ENCODE measurements at places on chromosomes 1 and 21.

DNA sequence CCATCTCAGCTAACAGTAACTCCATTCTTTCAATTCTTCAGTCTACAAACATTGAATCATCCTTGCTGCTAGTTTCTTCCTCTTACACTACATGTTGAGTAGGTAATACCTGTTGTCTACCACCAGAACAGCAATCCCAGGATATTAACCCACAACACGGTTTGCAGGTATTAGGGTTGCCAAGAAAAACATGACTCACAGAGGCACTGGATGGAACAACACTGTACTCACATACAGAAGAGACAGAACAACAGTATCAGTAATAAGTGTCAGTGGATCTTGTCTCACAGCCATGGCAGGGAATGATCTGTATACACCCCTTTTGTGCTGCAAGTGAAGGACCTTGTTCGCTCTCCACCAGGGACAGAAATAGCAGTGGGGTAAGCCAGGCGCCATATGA lies 212.1 kb downstream of the GPR52 start:
- DNase-seq: no peak

- no peak for DNase-seq
Observed at GRCh38 chr1:235709018-235709417, 59.4 kb upstream of the GNG4 start.

- peak; percentile 54 for DNase-seq
Observed at GRCh38 chr1:85297855-85298629, 21.6 kb upstream of the BCL10 start.

- no peak for DNase-seq
Observed at GRCh38 chr1:11525151-11525505, 46.2 kb downstream of the DISP3 start.

- DNase-seq: no peak
Observed at GRCh38 chr21:35593000-35593502, 467.3 kb downstream of the SETD4 start.

DNA sequence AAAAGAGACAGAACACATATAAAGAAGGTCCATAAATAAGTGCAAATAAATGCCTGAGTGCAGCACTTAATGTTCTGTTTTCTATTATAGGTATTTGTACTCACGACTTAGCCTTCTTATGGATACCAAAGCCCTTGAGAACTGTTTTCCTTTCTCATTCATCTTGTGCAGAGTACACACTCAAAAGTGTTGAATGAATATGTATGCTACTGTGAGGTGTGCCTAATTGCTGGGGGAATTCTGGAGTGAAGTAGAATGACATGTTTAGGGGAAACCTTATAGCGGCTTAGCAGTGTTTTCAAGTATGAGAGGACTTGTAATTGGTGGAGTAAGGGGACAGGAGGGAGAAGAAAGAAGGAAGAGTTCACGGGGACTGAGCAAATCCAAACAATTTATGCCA lies 157.6 kb downstream of the CACNA1E start:
- DNase-seq: no peak

- DNase-seq: no peak
Observed at GRCh38 chr1:166600574-166600973, 238.7 kb upstream of the POGK start.

- no peak for DNase-seq
Observed at GRCh38 chr1:208235982-208236761, 8.0 kb downstream of the PLXNA2 start.

GRCh38 chr1:213623862-213624261 lies 363.9 kb upstream of the PROX1 start:
- DNase-seq: no peak

- DNase-seq: no peak
Observed at GRCh38 chr21:44087426-44088400, 19.5 kb upstream of the PWP2 start.

GRCh38 chr1:46699666-46700065 lies 19.2 kb downstream of the EFCAB14 start:
- DNase-seq: no peak

GRCh38 chr1:59453297-59453968 lies 156.5 kb downstream of the FGGY start:
- DNase-seq: no peak

GRCh38 chr1:235946571-235946981 lies 79.9 kb upstream of the LYST start:
- no peak for DNase-seq

DNA sequence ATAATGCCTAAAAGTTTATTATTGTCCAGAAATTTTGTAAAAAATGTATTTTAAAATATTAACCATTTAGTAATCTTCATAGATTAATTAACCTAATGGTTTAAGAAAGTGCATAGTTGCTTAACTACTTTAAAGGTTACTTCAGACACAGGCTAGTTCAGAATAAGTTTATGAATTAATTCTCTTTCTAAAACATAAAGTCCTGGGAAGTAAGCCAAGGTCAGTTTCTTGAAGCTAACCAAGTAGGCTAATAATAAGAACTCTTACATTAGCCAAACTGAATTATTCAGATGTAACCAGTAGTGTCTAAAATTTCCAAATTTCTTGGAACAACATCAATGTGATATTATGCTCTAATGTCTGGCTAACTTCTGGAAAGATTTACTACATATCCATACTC lies 790.4 kb downstream of the NCAM2 start:
- DNase-seq: no peak

GRCh38 chr1:110460253-110461220 lies 9.6 kb downstream of the PROK1 start:
- DNase-seq: peak; percentile 83

- no peak for DNase-seq
Observed at GRCh38 chr1:75099581-75099980, 34.6 kb upstream of the LHX8 start.

DNA sequence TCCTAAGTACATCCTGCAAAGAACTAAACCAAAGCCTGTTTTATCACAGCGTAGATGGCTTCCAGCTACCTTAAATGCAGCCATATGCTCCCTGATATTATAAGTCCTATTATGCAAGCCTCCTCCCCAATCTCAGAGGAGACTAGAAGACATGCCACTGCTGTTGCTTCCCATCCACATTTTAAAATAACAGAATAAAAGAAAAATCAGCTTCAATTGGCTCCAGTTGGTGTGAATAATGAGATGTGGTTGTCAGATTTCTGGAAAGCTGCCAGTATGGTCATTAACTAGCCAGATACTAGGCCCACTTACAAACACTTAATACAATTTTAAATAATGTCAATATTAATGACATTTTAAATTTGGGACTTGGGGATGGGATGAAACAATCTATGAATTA lies 25.7 kb downstream of the WARS2 start:
- no peak for DNase-seq

GRCh38 chr1:84488107-84488506 lies 9.0 kb downstream of the RPF1 start:
- DNase-seq: no peak

GRCh38 chr1:209190591-209191261 lies 392.8 kb upstream of the CAMK1G start:
- DNase-seq: no peak

DNA sequence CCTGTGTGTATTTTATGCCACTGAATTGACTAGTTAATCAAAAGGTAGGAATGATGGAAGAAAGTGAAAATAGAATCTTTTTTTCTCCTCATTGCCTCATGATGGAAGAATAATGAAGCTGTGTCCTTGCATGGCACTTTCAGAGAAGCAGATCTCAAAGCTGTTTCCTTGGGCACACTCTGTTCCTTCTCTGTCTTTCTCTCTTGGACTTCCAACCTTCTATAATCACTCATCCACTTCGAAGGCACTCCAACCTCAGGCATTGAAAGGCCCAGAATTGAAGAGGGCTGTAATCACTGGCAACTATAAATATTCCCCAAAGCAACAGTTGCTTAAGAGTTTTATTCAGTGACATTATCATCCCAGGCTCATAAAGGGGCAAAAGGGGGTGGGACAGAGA lies 31.1 kb upstream of the DNASE2B start:
- DNase-seq: no peak

- DNase-seq: no peak
Observed at GRCh38 chr1:163980394-163980793, 578.6 kb upstream of the PBX1 start.

DNA sequence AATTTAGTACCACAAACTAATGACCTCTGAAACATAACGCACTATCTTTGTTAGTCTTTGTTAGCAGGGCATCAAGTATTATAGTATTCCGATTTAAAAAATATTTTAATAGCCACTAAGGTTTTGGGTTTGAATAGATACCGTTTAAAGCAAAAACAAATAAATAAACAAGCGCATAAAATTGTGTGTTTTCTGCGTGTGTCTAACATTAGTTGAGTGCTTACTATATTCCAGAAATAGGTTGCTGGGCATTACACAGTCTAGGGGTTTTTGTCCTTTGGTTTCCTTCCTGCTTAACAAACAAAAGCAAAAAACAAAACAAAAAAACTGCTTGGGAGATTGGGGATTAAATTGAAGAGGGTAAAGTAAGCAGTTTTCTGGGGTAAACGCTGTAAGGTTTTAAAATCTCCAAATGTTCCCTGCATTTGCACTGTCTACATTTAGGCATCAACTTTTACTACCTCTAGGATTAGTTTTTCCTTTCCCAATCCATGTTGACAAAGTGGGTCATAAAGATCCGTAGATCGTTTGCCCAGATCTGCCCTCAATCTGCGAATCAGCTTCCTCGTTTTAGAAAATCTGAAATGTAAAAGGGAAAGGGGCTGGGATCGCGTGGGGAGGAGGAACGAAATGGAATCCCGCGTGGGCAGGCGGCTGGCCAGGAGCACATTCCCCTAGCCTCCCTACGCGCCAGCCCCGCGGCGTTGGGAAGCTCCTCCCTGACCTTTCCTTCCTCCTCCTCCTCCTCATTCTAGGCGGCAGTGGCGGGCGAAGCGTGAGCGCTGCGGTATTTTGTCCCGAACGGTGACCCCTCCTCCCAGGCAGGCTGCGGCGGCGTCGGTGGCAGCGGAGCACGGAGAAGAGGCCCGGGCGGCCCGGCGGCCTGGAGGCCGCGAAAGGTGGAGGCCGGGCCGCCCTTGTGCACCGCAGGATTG lies at the start of gene KCTD3:
KCTD3 (plus strand) TSS at position 749 of the 935 bp plus-strand sequence. CDS start 382 bp downstream, outside the sequence.
- DNase-seq: peak; percentile 45

DNA sequence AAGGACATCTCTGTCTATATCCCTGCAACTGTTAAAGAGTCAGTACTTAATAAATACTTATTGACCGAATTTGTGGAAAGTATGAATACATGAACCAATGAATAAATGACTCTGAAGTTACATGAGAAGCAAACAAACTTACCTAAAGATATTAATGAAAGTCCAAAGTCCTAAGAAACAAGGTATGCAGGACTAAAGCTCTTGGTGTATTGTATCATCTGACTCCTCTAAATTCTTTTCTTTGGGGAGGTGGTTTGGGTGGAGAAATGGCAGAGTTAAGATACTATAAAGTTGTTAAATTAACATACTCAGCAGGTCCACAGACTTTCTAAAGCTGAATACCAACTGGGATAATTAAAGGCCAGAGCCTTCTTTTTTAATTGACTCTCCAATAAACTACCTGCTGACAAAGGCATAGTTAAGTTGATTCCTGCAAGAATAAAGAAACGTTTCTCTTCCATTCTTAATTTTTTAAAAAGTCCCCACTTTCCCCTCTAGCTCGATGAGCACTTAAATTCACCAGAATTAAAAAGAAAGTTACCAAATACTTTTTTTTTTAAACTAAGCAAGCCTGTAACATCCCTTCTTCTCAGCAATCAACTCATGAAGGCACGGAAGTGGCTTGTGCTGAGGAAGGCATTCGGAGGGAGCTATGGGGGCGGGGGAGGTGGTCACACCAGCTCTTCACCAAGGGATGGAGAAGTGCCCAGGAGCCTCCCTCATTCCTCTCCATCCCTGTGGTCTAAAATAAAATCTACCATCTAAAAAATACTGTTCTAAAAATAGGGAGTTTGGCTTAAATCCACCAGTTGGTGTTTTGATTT lies 61.1 kb downstream of the GADD45A start:
- DNase-seq: no peak

GRCh38 chr1:31038360-31038759 lies 27.2 kb downstream of the PUM1 start:
- no peak for DNase-seq

DNA sequence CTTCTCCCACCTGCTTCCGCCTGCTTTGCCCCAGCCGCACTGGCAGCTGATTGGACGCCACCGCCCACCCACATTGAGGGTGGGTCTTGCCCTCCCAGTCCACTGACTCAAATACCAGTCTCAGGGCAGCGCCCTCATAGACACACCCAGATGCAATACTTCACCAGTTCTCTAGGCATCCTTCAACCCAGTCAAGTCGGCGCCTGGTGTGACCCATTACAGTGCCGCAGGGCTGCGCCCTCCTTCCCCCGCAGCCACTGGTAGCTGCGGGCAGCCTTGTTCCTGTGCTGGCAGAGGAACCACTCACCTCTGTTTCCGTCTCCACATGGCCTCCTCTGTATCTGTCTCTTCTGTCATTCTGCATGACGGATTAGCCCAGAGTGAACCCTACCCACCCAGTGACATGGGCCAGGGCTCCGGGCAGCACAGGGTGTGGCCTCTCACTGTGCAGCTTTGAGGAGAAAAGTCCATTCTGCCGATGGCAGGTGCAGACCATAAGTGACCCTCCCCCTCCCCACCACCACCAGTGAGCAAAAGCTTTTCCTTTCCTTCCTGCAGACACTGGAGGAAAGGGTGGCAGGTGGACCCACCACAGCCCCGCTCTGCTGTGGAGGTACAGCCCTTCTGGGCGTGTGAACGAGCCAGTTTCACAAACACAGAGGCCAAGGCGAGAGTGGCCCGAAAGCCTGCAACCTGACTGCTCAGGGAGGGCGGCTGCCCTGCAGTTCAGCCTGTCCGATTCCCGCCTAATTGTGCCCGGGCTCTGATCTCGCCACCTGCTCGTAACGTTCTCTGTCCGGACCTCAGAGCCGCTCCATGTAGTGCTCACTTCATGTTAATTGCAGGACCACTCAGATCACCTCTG lies 57.1 kb downstream of the FAAP20 start:
- peak; percentile 20 for DNase-seq

DNA sequence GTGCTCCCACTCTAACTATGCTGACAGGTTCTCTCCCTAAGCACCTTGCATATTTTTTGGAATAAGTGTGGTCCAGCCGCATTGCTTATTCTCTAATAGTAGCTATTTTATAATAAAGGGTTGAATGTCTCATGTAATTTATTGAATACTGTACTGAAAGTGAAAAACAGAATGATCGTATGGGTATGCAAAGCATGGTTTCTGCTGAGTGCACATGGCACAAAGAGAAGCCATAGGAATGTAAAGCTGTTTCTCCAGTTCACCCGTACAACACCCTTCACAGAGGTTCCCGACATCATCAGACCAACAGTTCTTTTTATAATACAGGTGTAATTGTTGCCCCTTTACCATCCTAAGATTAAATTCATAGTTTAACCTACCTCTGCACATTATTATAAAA lies 8.9 kb upstream of the HAO2 start:
- no peak for DNase-seq

- no peak for DNase-seq
Observed at GRCh38 chr1:175003521-175003920, 3.8 kb downstream of the CACYBP start.
